Hematopoietic multipotent progenitor cell (in vitro differentiated cells): ENCODE measurements at places on chromosomes 2 and 18.

- DNase-seq: no peak
These were observed 934.1 kb upstream of the CRIM1 start for GRCh38 chr2:35421485-35421884.

GRCh38 chr2:69375494-69376353 lies 11.3 kb downstream of the GFPT1 start:
- DNase-seq: peak; percentile 25

GRCh38 chr2:148654435-148654834 lies 9.9 kb downstream of the EPC2 start:
- no peak for DNase-seq

GRCh38 chr18:29651122-29651680 lies 1391.3 kb downstream of the DSC3 start:
- no peak for DNase-seq

DNA sequence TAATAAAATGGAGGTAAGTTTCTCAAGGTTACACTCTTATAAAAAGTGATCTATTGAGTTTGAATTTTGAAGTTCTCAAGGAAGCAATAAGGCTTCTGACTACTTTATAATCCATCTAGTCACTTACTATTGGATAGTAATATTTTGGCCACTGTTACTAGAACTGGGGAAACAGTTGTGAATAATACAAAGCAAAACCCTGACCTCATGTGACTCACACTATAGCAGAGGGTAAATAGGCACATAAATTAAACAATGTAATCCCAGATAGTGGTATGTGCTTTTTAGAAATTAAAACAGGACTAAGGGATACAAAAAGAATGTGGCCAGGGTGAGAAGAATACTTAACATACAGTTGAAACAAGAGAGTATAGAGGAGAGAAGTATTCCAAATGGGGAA lies 78.6 kb downstream of the CALCRL start:
- no peak for DNase-seq
